Activated T-cell treated with anti-CD3 and anti-CD28 coated beads, Interleukin-2, amount 50 U/mL, for 72 hours (primary cell): ENCODE measurements at places on chromosomes 4 and X.

GRCh38 chr4:142954415-142954814 lies 108.3 kb upstream of the INPP4B start:
- no peak for DNase-seq

DNA sequence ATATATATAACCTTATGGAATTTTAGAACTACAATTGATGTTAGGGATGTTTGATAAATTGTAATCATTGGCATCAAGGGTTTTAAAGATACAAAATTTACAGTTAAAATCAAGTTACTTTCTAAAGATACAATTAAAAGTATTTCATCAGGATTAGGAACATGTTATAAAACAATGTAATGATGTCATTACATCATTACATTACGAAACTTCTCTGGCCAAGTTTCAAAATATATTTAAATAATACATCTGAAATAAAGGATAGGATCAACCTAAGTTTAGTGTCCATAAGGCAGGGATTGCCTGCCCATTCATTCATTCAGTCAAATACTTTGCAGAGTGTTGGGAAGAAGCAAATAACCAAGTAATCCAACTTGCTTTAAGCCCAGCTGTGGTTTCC lies 75.1 kb downstream of the TENM3 start:
- no peak for DNase-seq

DNA sequence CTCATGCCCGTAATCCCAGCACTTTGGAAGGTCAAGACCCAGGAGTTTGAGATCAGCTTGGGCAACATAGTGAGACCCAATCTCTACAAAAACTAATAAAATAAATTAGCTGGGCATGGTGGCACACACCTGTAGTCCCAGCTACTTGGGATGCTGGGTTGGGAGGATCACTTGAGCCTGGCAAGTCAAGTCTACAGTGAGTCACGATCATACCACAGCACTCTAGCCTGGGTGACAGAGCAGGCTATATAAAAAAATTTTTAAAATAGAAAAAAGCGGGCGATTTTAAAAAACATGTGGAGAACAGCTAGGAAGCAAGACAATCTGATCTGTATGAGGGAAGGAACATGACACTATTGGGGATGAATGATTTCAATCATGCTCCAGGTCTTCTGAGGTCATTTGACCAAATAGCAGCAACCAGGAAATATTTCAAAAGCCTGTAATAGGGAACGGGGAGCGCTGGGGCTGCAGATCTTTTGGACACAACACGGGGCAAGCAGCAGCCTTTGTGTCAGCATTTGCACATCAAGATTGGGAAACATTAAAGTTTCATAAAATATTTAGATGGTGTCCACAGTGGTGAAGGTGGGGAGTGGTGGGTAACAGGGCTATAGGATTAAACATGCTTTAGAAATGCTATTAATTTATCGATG lies 48.3 kb upstream of the GUCY1A1 start:
- DNase-seq = no peak

DNA sequence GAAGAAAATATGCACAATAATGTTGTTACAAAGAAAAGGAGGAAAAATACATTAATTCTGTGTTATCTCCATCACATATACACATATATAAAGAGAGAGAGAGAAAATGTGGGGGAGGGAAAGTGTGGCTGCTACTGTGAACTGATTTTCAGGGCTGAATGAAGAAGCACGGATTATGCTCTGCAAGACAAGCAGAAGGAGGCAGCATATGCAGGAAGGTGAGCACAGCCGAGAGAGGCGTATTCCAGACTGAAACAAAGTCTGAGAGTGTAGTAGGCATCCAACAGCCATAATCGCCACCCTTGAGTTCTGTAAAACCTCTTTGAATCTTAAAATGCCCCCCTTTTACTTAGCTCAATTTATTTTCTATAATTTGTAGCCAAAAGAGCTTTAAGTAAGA lies 1081.8 kb upstream of the GRID2 start:
- DNase-seq = no peak

DNA sequence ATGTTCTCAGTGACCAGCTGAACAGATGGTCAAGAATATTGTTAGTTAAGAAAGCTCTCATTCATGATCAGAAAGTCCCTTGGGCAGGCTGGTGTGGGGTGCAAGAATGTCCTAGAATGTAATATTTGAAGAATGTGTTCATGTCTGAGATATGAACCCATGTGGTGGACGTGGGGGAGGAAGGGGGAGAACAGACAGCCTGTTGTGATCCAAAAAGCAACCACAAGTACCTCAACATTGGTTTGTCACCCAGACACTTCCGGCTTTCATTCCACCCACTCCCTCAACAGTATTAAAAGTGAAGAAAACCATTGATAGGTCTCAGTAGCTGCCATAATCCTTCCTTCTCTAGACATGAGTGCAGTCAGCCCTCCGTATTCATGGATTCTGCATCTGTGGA lies 82.2 kb downstream of the MAML3 start:
- peak; percentile 82 for DNase-seq

GRCh38 chrX:47380268-47380667 lies 9.9 kb downstream of the ZNF157 start:
- peak; percentile 45 for DNase-seq

- no peak for DNase-seq
Observed at GRCh38 chr4:68904786-68905185, 46.8 kb downstream of the UGT2A3 start.

DNA sequence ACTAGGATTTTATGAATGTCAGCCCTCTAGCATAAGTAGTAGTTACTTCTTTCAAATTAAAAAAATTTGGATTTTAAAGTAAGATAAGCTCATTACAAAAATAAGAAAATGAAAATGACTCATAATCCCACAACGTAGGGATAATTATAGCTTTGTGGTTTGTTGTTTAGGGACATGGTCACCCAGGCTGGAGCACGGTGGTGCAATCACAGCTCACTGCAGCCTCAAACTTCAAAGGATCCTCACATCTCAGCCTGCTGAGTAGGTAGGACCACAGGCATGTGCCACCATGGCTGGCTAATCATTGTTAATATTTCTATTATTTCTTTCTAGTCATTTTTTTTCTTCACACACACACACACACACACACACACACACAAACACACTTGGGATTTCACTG lies 57.6 kb downstream of the PLAC1 start:
- DNase-seq = no peak

GRCh38 chr4:132504438-132504837 lies 644.7 kb upstream of the PCDH10 start:
- DNase-seq = no peak

- no peak for DNase-seq
Observed at GRCh38 chr4:138035781-138036258, 206.3 kb downstream of the SLC7A11 start.

- DNase-seq = no peak
Observed at GRCh38 chrX:123986377-123986776, 24.9 kb downstream of the STAG2 start.

- no peak for DNase-seq
Observed at GRCh38 chr4:185167234-185167633, 24.2 kb downstream of the SLC25A4 start.

- no peak for DNase-seq
Observed at GRCh38 chr4:125254106-125254505, 60.6 kb upstream of the FAT4 start.

- DNase-seq = no peak
Observed at GRCh38 chr4:152997771-152998487, 61.8 kb downstream of the FHDC1 start.

GRCh38 chr4:48815483-48815882 lies 15.4 kb upstream of the OCIAD1 start:
- no peak for DNase-seq

- DNase-seq = no peak
Observed at GRCh38 chrX:17459008-17459611, 84.1 kb downstream of the NHS start.

- DNase-seq = peak; percentile 6
Observed at GRCh38 chrX:69988955-69989394, 60.8 kb downstream of the AWAT2 start.

GRCh38 chr4:2565533-2565932 lies 29.1 kb downstream of the FAM193A start:
- no peak for DNase-seq

DNA sequence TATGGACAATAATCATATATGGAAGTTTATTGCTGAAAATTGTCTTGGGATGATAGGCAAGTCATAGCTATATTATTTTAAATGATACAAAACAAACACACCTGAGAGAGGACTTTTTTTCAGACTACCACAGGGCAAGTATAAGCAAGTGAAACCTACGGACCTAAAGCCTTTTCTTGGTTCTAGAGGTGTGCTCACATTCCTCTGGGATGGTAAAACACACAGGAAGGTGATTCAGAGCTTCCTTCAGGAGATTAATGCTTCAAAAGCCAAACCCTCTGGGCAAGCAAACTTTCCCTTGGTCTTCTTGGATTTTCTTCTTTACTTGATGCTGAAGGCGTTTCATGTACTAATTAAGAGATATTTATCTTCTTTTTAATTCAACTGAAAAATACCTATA lies 60.1 kb upstream of the ACSL4 start:
- DNase-seq = no peak

- DNase-seq = no peak
Observed at GRCh38 chrX:15194146-15194545, 75.7 kb downstream of the ASB9 start.

- no peak for DNase-seq
Observed at GRCh38 chr4:147049946-147050345, 104.3 kb upstream of the TTC29 start.

DNA sequence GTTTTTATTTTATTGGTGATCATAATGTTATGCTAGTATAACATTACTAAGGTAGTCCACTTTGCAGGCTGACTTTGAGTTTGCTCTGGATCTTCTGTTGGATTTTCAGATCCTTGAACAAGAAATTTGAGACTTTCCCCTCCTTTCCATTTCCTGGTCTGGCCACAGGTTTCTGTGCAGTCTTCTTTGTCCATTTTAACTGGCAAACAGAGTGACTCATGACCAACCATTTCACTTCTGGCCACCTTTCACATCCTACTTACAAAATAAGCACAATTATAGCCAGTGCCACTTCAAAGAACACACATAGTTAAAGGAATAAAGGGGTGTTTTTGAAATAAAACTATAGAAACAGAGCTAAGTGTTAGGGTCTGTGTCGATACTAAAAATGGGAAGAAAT lies 8.4 kb downstream of the ANK2 start:
- no peak for DNase-seq

GRCh38 chr4:180234730-180235129 lies 2008.5 kb upstream of the TENM3 start:
- no peak for DNase-seq

DNA sequence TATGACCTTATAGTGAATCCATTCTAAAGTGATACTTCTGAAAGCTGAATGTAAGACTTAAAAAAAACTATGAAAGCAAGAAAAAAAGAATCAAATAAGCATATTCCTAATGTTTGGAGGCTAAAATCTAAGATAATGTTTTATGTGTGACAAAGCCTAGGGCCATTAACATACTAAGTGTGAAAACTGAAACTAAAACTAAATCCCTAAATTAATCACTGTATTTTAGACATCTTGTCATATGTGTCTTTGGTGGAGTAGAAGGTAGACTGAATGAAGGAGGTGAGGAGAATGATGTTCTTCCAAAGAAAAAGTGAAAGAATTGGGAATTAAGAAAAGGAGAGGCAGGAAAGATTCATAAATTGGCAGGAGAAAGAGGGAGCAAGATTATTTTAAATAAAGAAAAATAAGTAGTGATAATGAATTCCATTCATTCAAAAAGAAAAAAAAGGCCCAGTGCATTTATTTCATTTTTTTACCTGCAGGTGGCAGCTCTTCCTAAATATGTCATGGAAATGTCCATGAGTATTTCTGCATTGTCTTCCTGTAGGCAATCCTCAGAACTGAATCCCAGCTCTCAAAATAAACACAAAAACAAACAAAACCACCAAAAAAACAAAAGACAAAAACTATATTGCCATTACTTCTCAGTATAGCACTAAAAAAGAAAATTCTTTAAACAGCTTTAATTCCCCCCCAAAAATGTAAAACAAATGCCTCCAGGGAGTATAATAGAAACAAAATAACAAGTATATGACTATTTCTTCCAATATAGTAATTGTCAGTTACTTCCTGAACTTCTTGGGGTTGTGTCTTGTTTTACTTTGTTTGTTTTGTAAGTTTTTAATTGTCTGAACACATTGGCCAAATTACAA lies 17.0 kb upstream of the AP1AR start:
- DNase-seq = no peak

DNA sequence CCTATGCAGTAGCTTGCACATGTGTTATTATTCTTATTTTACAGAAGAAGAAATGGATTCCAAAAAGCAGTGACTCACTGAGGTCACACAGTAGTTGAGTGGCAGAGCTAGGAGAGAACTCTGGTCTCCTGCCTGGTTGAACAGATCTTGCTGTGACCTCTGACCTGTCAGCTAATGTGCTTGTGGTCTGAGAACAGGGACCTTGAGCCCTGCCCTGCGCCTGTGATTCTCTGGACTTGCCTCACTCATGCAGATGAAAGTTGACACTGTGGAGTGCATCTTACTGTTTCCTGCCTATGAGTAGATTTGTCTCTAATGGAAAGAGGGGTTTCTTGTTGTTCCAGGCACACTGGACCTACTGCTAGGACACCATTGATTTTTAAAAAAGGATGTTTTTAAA lies 32.3 kb downstream of the ETNPPL start:
- no peak for DNase-seq

GRCh38 chrX:140355429-140355828 lies 149.4 kb downstream of the SOX3 start:
- no peak for DNase-seq

DNA sequence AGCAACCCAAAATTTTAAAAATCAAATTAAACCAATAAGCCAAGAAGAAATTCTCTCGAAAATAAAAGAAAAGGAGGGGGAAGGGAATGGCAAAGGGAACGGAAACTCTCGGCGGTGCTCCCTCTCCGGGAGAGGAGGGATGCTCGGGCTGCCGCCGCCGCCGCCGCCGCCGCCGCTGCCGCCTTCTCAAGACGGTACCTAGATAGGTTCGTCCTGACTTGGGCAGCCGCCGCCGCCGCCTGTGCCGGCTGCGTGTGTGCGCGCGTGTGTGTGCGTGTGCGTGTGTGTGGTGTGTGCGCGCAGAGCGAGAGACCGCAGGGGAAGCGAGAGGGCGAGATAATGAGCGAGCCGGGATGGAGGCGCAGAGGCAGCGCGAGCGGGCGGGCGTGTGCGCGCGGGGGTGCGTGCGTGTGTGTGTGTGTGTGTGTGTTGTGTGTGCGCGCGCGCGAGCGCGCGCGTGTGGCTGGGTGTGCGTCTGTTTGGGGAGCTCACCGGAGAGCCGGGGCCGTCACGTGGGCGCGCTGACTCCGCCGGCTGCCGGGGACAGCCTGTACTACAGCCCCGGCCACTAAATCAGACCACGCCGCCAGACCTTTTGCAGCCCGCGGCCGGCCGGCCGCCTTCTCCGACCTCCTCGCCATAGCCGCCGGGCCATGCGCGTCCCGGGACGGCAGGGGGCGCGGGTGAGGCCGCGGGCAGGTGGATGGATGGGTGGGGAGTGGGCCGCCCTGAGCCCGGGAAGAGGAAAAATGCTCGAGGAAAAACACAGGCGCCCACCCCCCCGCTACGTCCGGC lies 111.6 kb downstream of the DHX15 start:
- DNase-seq = peak; percentile 67

- peak; percentile 18 for DNase-seq
Observed at GRCh38 chr4:3783693-3784306, 17.6 kb downstream of the ADRA2C start.

DNA sequence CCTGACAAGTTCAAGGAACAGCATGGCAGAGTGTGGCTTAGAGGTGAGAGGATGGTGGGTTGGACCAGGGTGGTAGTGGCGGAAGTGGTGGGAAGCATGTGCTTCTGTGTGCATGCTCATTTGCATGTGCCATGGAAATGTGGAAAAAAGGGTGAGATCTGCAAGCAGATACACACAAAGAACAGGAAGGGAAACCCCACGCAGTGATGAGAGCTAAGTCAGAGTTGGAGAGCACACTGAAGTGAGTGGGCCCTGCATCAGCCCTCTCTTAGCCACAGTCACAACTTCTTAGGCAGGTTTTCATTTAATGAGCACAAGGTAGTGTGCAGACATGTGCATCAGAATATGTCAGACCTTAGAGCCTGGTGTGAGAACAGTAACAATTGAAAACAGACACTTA lies 483.8 kb downstream of the AFF2 start:
- DNase-seq = no peak
